ENCODE measurements at places on chromosomes 6 and 20.

GRCh38 chr6:118198746-118199145, 291.7 kb downstream of the SLC35F1 start:
- DNase-seq, result no peak

GRCh38 chr20:36917943-36918342, 33.6 kb downstream of the SAMHD1 start:
- DNase-seq, result no peak

GRCh38 chr6:99498421-99498820, 16.8 kb downstream of the USP45 start:
- DNase-seq, result no peak

DNA sequence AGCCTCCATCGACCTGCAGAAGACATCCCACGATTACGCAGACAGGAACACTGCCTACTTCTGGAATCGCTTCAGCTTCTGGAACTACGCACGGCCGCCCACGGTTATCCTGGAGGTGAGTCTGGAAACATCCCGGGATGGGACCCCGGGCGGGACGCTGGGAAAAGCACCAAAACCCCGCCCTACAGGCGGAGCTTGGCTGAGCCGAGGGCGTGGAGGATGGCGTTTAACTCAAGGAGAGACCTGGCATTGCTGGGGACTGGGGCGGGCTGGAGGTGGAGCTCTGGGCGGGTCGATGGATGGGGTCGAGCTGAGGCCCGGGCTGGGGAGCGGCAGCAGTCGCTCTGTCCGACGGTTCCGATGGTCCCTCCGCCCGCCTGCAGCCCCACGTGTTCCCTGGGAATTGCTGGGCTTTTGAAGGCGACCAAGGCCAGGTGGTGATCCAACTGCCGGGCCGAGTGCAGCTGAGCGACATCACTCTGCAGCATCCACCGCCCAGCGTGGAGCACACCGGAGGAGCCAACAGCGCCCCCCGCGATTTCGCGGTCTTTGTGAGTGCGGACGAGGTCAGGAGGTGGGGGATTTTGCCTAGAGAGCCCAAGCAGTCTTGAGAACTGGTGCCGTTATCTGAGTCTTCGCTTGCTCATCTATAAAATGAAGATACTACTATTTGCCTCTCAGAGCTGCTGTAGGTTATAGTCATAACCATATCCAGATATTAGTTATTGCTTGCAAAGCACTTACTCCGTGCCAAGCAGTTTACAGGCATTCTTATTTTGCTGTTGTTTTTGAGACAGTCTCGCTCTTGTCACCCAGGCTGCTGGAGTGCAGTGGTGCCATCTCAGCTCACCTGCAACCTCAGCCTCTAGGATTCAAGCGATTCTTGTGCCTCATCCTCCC, 3.8 kb downstream of the SPAG4 start:
- peak; percentile 80 for DNase-seq

- no peak for DNase-seq
Measured at GRCh38 chr6:129416337-129416990, 293.5 kb downstream of the ARHGAP18 start.

DNA sequence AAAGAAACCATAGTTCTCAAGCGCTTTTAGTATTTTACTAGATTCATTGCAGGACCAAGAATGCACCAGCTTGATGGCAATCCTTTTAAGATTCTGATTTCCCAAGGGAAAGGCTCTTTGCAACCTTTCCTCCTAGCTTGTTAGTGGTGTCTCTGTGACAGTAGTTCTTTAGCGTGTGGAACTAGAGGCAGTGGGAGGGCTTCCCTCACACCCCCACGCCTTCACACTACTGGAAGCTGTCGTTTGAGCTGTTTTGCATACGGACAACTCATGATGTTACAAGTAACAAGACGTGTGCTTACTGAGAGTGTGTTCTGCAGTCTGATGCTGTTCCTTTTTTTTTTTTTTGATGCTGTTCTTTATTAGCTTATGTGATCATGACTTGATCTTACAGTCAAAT, 34.1 kb downstream of the EYA4 start:
- no peak for DNase-seq

DNA sequence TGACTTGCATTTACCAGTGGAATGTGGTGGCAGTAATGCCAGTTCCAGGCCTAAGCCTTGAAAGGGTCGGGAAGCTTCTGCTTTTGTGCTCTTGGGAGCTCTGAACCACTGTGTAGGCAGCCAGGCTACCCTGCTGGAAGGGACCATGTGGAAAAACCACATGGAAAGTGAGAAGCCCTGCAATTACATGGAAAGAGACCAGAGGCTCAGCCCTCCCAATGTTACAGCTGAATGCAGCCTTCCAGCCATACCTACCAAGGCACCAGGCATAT, 14.9 kb upstream of the KCNB1 start:
- no peak for DNase-seq

DNA sequence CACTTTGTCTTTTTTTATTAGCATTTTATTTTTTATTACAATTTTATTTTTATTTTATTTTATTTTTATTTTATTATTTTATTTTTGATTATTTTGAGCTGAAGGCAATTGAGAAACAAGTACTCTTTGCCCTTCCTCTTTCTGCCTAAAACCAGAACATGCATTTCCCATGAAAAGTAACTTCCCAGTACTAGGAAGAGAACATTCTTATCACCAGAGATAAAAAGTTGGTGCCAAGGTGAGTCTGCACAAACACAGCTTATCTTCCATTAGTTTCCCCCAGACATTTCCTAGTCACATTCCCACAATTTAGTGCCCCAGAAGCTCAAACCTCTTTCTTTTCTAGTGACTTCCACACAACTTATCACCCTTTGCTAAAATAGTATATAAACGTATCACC, 84.8 kb downstream of the CD24 start:
- DNase-seq, result peak; percentile 18

GRCh38 chr6:155519176-155519738, 63.6 kb upstream of the NOX3 start:
- no peak for DNase-seq

DNA sequence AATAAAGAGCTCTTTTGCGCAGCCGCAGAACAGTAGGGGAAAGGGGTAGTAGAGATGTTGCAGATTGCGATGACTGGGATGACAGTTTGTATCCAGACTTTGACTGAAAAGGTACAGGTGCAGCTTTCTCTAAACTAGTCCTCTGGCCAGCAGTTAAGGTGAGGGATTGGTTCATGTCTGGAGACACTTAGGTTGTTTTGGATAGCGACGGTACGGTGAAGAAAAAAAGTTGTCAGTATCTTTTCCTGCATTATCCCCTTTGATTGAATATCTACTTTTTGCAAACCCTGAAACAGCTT, 537 bp downstream of the PRR3 start:
- no peak for DNase-seq

- DNase-seq, result no peak
Measured at GRCh38 chr6:12804952-12805645, 88.5 kb downstream of the PHACTR1 start.

DNA sequence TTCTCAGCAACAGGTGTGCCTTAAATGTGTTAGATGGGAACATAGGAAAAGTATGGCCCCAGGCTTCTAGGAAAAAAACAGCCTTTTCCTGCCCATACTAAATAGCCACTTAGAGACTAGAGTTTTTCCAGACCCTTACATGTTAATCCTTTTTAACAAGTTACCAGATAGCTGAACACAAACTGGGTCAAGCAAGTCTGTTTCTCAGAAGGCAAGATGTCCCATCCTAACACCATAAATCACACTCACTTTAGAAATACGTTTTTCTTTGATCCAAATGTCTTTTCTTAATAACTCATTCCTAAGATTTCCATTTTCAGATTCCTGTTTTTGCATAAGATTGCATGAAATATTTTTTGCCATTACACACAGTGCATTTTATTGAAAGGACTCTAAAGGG, 241.3 kb downstream of the KCNQ5 start:
- DNase-seq, result no peak

GRCh38 chr20:61422636-61423425, 170.8 kb downstream of the CDH4 start:
- DNase-seq, result no peak

DNA sequence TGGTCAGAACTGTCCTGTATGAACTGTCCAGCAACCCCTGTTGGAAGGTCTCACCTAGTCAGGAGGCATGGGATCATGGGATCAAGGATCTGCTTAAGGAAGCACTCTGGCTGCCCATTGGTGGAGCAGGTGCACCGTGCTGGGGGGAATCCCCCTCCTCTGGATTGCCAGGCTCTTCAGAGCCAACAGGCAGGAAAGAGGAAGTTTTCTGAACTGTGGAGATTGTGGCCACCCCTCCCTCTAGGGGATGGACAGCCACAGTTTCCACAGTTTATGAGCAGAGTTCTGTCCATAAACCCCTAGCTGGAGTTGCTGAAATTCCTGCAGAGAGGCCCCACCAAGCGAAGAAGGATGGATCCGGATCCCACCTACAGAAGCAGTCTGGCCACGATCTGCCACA, 13.0 kb upstream of the HLA-DQB1 start:
- DNase-seq, result no peak

DNA sequence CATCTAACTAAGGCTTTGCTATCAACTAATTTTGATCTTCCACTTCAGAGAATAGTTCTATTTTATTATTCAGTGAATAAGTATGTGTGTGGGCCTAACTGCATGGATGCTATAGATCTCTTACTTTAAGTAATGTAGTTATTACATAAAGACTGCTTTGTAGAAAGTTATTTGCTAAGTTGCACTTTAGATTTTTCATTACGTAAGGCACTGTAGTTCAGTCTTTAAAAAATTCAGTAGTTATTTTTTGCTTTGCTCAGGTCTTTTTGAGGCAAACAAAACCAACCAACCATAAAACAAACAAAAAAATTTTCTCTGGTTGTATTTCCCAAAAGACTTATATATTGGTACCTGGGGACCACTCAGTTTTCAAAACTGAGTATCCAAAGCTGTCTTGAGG, 53.0 kb downstream of the KCNQ5 start:
- no peak for DNase-seq

DNA sequence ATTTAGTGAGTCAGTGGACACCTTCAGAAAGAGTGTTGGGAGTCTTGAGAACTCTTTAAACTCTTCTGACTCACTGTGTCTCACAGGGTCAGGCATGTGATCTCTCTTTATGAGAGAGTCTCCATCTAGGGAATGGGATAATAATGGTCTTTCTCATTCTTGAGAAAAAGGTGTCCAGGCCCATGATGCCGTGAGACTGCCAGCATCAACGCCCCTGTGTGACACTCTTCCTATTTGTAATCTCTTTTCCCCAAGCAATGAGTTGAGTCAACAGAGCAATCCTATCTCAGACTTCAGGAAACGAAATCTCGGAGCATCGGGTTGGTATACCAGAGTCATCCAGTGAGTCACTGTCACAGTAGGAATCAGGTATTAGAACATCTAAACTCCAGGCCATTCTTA, 82.3 kb upstream of the BMP2 start:
- DNase-seq, result no peak

- DNase-seq, result peak; percentile 73
Measured at GRCh38 chr20:36919715-36920333, 31.7 kb downstream of the SAMHD1 start.

DNA sequence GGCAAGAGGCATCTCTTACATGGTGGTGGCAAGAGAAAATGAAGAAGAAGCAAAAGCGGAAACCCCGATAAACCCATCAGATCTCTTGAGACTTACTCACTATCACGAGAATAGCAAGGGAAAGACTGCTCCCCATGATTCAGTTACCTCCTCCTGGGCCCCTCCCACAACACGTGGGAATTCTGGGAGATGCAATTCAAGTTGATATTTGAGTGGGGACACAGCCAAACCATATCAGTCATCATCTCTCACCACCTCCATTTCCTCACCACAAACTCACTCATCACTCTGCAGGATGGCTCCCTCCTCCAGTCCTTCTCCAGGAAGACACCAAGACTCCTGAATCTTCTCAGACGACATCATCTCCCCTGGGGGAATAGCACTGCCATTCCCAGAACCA, 25.8 kb upstream of the SLC16A10 start:
- DNase-seq, result no peak

DNA sequence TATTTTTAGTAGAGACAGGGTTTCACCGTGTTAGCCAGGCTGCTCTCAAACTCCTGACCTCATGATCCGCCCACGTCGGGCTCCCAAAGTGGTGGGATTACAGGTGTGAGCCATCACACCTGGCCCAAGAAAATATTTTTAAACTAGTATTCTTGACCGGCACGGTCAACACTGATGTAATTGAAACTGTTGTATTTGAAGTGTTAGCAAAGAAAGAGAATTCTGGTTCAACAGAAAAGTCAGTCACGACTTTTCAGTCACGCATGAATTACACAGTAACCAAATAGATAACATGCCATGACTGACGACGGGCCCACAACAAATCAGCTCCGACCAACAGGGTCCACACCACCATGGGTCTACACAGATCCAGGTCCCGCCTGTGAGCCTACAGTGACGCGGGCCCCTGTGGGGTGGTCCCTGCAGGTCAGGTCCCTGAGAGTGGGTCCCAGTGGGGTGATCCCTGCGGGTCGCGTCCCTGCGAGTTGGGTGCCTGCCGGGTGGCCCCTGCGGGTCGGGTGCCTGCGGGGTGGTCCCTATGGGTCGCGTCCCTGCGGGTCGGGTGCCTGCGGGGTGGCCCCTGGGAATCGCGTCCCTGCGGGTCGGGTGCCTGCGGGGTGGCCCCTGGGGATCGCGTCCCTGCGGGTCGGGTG, 1.0 kb downstream of the GMEB2 start:
- peak; percentile 50 for DNase-seq

DNA sequence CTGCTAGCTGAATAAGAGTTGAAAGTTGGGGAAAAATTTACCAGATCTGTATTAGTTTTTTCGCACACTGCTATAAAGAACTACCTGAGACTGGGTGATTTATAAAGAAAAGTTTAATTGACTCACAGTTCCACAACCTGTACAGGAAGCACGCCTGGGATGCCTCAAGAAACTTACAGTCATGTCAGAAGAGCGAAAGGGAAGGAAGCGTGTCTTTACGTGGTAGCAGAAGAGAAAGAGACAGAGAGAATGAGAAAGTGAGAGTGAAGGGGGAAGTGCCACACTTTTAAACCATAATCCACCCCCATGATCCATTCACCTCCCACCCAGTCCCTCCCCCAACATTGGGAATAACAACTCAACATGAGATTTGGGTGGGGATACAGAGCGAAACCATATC, 79.6 kb downstream of the KHDC1L start:
- DNase-seq, result no peak

DNA sequence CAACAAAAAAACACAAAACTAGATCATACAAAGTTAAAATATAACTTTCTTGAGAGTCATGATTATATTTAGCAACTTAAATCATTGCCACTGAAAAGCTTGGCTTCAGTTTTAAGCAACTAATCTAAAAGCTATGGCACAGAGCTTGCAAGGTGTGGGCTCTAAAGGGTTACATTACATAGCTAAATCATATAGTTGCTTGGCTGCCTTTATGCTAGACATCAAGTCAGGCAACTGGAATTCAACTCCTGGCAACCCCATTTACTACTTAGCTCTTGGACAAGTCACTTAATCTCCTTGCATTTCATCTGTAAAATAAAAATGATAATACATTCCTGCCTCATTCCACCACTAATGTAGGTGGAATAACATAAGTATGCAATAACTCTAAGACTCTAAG, 40.9 kb upstream of the GCM1 start:
- DNase-seq, result no peak

GRCh38 chr6:136647363-136647852, 97.2 kb upstream of the MAP7 start:
- peak; percentile 43 for DNase-seq

GRCh38 chr6:110589865-110590513, 113.6 kb upstream of the SLC22A16 start:
- no peak for DNase-seq
